ENCODE measurements at places on chromosomes 6 and 20.
A peak's percentile ranks its signal among the peaks of the same experiment; 100 is the strongest.

GRCh38 chr6:44247338-44248302 is 719 bp downstream of the HSP90AB1 start:
- no peak for DNase-seq

DNA sequence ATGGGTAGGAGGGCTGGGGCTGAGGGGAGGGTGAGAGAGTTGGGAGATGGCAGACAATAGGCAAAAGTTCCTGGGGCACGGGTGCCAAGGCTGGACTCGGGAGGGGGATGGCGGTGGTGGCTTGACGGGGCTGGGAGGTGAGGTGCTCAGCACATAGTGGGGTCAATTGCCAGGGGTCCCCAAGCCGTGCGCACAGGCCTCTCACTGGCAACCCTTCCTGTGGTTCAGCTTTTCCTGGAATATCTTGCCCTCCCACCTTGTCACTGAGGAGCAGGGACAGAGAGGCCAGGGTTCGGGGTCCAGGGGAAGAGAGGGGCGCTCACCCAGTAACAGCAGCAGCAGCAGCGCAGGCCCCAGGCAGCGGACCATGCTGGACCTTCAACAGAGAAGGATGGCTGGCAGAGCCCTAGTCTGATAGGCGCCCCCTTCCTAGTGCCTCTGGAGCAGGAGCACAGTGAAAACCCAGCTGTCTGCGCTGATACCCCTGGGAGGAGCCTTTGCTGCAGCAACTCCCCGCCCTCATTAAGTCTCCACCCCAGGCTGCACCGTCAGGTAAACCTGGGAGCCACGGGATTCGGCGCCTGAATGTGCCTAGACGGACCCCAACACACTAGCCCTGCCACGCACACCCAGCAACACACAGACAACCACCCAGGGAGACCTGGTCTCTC is at the start of gene GFRA4:
Gene GFRA4, minus strand, starts transcription at position 369 of the 671 bp plus-strand sequence. Its CDS starts 0 bp downstream, at position 369.
- DNase-seq: peak; percentile 33

DNA sequence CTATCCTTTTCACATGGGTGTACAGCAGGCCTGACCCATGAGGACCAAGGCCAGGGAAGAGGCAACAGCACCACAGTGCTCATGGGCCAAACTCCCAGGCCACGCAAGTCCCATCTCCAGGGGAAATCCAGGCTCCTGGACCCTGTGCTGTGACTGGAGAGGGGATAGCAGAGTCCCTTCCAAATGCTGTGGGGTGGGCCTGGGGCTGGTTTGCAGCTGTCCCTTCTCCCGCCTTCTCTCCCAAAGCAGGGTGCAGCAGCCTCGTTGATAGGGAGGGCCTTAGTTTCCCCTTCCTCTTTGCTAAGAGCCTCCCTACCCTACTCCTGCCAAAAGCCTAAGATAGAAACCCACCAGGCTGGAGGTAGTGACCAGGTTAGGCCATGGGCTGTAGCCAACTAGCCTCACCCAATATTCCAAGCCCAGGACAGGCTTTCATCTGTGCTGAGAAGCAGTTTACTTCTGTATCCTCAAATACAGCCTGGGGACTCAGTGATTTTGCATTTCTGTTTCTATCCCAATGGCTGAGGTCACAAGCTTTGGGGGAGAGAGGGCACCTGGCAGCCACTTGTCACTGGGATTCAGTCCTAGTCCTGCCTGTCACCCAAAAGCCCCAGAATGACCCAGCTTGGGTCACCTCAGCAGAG is 1.4 kb downstream of the CTSZ start:
- no peak for DNase-seq

DNA sequence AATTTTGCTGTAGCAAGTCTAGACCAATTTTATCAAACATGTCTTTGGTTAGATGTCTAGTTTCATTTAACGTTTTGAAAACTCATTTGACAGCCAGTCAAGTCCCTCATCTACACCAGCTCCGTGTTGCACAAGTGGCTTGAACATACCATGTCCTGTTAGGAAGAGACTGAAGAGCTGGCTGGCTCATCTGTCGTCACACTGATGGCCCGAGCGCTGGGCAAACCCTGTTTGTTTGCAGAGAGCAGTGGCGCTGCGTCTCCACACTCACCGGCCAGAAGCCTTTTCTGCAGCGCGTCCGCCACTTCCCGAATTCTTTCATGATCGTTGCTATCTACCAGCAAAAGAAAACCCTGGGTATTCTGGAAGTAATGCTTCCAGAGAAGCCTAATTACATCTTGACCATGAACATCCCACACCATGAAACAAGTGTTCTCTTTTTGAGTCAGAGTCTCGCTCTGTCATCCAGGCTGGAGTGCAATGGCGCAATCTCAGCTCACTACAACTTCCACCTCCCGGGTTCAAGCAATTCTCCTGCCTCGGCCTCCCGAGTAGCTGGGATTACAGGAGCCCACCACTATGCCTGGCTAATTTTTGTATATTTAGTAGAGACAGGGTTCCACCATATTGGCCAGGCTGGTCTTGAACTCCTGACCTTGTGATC is 10.7 kb upstream of the TCFL5 start:
- DNase-seq: no peak

DNA sequence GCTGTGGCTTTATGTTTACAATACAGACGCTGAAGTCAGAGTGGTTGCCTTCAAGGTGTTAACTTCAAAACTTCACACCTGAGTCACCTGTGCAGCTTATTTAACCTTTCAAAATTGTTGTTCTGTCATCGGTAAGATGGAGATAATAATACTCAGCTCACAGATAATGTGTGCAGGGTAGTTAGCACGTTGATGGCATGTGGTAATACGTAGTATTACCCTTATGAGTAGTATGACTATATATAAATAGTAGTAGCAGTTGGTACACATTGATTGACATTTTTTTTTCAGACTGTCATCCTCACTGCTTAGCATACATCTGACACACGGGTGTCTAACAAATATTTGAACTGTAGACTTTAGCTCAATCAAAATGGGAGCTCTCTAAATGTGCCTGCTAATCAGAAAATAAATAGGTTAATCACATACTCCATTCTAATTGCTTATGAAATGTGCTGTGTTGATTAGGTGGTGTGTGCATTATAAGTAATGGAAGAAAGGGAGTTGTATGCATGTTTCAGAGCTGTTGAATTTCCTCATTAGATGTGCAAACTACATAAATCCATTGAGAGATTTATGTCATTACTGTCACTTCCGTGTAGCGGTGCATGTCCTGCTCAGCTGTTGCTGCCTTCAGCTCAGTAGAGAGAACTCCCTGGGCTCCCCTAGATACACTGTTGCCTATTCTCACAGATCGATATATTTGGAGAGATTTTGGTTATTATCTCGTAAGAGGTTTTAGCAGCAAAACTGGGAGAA is 11.2 kb upstream of the MROH8 start:
- no peak for DNase-seq

GRCh38 chr6:168469521-168469920 is 28.5 kb downstream of the SMOC2 start:
- no peak for DNase-seq

Data from NCI-H187 treated with DMSO at 0.1 percent for 48 hours (cell line).